AG09309 (cell line): ENCODE measurements at places on chromosomes 4 and X.

GRCh38 chr4:86554646-86555045 is 39.5 kb upstream of the PTPN13 start:
- no peak for DNase-seq

GRCh38 chr4:16642897-16643296 is 255.5 kb downstream of the LDB2 start:
- DNase-seq, result no peak

- DNase-seq, result no peak
These were observed 196.1 kb upstream of the GK2 start for GRCh38 chr4:79604152-79604551.

DNA sequence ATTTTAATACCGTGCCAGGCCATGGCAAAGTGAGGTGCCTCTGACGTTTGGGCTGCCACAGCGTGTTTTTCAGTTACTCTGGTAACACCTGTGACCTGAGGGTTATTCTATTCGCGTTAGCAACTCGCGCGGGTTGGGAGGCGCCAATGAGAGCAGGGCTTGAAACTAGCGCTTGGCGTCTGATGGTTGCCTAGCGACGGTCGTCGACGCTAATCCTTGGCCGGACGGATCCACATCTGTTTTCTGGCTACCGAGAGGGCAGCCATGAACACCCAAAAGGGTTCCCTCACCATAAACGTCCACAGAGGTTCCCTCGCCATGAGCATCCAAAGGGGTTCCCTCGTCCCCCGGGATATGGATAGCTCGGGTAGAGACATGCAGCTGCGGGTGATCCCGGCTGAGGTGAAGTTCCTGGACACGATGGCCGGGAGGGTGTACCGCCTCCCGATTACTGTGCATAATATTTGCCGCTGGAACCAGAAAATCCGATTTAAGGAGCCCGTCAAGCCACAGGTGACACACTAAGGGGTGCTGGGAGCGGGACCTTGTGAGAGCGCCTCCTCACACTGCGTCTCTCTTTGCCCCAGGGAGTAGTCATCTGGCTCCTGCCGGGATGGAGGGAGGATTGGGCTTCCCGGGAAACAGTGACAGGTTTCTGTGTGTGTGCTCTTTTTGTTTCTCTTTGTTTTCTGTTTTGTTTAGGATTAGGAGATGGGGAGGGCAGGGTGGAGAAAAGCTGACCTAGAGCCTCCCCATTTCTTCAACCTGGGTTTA is at the start of gene CFAP47:
Gene CFAP47 (plus strand): TSS at position 199 of the 774 bp plus-strand sequence. CDS start 66 bp downstream, at position 265.
- no peak for DNase-seq

GRCh38 chr4:155751569-155751968 is 7.3 kb upstream of the GUCY1B1 start:
- no peak for DNase-seq

- DNase-seq, result no peak
These were observed 468.8 kb downstream of the BCOR start for GRCh38 chrX:39629001-39629400.

DNA sequence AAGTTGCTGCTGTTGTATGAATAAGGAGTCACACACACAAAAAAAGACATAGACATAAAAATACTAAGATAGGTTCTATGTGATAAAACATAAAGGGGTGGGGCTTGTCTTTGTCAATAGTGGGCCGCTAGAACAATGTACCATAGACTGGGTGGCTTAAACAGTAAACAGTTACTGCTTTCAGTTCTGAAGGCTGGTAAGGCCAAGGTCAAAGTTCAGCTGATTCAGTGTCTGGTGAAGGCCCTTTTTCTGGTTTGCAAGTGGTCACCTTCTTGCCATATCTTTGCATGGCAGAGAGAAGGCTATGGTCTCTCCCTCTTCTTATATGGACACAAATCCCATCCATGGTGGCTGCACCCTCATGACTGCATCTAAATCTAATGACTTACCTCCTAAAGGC is 1980.7 kb downstream of the PCDH7 start:
- no peak for DNase-seq

GRCh38 chr4:136106753-136107152 is 1425.5 kb downstream of the PCDH18 start:
- no peak for DNase-seq

DNA sequence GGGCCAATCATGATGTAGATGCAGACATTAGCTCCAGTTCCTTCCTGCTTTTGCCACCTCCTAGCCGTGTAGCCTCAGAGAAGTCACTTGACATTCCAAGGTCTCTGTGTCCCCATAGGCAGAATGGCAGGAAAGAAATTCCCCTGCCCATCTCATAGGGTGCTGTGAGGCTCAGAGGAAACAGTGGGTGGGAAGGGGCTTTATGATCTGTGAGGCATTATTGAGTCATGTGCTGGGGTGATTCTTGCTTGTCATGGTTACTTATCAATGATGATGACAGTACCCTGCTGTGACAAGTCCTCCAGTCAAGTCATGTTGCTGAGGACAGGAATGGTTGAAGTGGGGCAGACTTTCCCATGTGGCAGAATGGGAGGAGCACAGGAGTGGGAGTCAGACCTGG is 63.7 kb downstream of the MSX1 start:
- no peak for DNase-seq

DNA sequence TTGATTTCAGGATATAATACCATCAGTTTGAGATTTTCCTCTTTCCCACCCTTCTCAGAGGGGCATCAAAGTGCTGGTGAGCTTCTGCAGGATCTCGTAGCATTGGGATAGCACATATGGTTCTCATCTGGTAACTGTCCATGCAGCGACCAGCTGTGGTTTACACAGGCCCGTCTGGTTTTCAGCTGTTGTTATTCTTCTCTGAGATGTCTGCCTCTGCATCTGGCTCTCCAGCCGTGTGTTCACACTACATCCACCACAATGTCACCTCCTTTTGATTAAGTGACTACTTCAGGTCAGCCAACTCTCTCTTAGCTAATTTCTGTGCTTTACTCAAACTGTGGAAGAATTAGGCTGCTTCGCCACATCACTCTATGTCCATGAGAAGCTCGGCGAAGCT is 676.7 kb upstream of the TENM3 start:
- peak; percentile 29 for DNase-seq

DNA sequence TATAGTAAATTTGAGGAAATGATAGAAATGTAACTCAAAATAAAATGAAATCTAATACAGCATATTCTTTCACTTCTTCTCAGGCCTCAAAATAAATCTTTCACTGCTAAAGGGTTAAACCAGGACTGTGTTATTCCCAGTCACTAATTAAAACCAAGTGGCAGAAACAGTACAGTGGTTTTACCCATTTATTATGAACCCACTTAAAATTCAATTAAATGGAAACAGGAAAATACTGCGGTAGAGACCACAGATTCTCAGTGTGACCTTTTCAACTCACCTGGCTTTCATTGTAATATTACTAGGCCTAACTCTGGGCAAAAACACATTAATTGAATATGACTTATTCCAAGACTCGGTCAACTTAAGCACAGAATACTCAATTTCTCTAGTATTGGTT is 176.5 kb upstream of the DKK2 start:
- DNase-seq, result no peak

DNA sequence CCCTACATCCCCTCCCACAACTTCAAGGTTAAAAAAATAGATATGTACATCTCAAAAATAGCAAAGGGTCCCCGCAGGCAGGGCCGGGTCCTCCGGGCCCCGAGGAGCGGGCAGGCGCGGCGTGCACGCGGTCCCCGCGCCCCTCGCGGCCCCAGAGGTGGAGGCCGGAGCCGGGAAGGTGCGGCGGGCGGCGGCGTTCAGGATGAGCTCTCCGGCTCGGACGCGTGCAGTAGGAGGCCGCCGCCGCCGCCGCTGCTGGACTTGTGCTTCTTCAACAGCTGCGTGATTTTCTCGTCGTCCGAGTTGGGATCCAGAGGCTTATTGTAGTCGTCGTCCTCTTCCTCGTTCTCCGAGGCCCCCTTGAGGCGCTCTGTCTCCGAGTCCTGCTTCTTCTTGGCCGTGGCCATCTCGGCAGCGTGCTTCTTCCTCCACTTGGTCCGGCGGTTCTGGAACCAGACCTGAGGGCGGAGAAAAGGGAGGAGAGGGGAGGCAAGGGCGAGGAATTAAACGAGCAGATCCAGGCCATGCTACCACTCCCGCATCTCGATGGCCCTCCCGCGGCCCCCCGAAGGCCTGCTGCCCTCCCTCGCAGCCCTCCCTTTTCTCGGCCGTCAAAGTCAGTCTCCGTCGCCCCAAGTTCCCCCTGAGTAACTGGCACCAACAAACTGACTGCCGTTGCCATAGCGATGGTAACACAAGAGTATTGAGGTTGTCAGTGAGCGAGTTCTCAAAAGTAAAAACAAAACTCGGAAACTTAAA is 5.8 kb downstream of the NKX6-1 start:
- no peak for DNase-seq

GRCh38 chrX:107760304-107761077 is 15.1 kb downstream of the TSC22D3 start:
- DNase-seq, result no peak

GRCh38 chrX:38365954-38366353 is 13.6 kb downstream of the OTC start:
- DNase-seq, result no peak

DNA sequence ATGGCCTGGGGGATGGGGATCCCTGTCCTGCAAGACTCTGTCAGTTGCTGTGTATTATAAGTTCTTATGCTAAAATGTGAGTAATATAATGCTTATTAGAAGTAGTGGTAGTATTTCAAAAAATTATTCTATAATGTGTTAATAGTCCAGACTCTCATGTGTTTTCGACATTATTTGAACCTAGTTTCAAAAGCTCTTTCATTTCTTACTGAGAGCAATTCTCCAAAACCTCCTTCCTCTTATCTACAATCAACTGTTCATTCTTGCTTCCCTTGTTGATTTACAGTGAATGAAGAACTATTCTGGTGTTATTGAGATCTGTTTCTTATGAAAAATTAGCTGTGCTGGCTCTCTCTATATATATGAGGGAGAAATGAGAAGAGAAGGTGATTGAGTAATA is 32.9 kb upstream of the PTPN13 start:
- DNase-seq, result no peak

DNA sequence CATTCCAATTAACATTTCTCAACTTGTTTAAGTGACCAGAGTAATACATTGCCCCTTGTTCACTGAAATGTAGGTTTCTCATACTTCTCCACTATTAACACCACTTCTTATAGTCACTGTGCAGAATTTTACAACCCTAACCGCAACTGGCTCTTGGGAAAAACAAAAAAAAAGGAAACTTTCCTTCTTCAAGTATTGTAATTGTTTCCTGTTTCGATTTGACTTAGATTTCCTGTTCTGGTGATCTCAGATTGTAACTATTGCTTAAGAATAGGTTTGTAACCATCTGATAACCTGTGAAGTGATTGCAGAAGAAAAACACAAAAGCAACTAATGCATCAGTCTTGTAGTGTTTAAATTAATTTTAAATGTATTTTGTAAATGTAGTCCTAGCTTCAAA is 594.7 kb upstream of the GALNT7 start:
- no peak for DNase-seq

- no peak for DNase-seq
These were observed 4.5 kb downstream of the DDX60L start for GRCh38 chr4:168475745-168476144.

GRCh38 chr4:112144546-112145325 is 518 bp upstream of the FAM241A start:
- DNase-seq, result no peak

GRCh38 chrX:137792214-137792613 is 226.3 kb downstream of the ZIC3 start:
- no peak for DNase-seq

- DNase-seq, result peak; percentile 46
These were observed 74.1 kb downstream of the PRSS12 start for GRCh38 chr4:118278473-118279274.

- DNase-seq, result no peak
These were observed 120.3 kb upstream of the PRKG2 start for GRCh38 chr4:81335122-81335912.

DNA sequence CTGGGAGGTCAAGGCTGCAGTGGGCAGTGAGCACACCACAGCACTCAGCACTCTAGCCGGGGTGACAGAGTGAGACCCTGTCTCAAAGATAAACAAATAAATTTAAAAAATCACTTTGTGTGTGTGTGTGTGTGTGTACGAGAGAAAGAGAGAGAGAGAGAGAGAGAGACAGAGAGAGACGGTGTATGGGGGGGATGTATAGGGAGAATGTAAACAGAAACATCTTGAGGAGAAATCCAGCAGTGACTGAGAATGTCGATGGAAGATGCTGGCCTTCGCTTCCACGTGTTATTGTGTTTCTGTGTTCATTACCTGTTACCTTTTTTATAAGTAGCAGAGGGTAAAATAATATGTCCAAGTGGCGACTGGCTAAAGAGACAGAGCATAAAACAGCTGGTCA is 23.6 kb upstream of the RBPJ start:
- DNase-seq, result no peak

DNA sequence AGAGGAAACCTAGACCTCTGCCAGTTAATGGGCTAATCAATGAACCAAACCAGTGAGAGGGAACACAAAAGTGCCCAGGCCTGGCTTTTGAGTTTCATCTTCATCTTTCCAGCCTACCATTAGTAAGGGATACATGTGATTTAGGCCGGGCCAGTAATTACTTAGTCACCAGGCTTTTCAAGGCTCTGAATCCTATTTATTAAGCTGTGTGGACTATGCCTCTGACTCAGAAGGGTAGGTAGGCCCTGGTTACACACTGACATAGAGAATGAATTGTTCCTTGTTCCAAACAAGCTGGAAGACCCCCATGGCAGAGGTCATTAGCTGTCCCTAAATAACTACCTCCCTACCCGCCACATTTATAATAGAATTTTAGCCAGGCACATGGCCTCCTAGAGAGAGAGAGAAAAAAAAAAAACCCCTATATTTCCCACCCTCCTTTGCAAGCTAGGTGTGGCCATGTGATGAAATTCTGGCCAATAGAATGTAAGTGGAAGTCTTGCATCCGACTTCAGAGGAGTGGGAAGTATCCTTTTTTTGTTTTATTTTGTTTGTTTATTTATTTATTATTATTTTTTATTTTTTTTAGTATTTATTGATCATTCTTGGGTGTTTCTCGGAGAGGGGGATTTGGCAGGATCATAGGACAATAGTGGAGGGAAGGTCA is 112.3 kb upstream of the BCOR start:
- DNase-seq, result no peak

DNA sequence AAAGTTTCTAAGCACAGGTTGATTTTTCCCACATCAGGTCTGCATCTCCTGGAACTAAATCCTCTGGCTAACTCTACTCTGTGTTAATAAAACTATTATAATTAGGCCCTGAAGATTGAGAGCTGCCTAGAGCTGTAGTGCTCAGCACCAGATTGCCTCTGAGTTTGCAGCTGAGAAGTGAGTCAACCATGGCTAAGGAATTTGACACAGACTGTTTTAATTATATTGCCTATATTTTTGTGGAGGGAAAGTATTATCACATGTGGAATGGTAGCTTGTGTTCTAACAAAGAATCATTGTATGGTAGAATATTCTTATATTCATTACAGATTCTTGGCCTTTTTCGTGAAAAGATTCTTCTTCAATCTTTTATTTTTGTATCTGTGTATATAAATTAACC is 1907.6 kb upstream of the TENM3 start:
- no peak for DNase-seq
